Stimulated activated naive CD4-positive, alpha-beta T cell (primary cell): ENCODE measurements at places on chromosomes 3 and 15.
A peak's percentile ranks its signal among the peaks of the same experiment; 100 is the strongest.

GRCh38 chr15:38479756-38480155, 25.8 kb downstream of the FAM98B start:
- DNase-seq = no peak

DNA sequence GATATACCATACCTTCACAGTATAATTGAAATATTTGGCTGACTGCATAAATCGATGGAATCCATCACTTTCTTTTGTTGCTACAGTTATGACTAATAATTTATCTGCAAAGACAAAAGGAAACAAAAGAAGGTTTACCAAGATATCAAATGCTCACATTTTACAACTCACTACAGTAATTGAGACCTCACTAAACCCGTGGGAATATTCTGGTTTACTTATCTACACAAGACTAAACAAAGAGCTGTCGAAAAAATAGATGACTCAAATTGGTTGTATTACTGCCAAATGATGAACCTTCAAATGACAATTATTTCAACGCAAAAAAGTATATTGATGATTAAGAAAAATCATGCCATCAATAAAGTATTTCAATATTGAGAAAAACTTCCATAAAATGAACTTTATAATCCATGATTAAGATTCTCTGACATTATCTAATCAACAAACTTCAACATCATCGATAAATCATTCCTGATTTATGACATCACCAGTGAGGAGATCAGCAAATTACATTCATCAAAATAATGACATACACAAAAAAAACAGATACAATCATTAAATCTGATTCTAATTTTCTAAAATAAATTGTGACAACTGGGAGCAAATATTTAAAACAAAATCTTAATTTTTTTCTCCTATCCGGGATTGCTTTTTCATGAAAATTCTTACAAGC, 36.7 kb downstream of the PLOD2 start:
- DNase-seq = no peak

DNA sequence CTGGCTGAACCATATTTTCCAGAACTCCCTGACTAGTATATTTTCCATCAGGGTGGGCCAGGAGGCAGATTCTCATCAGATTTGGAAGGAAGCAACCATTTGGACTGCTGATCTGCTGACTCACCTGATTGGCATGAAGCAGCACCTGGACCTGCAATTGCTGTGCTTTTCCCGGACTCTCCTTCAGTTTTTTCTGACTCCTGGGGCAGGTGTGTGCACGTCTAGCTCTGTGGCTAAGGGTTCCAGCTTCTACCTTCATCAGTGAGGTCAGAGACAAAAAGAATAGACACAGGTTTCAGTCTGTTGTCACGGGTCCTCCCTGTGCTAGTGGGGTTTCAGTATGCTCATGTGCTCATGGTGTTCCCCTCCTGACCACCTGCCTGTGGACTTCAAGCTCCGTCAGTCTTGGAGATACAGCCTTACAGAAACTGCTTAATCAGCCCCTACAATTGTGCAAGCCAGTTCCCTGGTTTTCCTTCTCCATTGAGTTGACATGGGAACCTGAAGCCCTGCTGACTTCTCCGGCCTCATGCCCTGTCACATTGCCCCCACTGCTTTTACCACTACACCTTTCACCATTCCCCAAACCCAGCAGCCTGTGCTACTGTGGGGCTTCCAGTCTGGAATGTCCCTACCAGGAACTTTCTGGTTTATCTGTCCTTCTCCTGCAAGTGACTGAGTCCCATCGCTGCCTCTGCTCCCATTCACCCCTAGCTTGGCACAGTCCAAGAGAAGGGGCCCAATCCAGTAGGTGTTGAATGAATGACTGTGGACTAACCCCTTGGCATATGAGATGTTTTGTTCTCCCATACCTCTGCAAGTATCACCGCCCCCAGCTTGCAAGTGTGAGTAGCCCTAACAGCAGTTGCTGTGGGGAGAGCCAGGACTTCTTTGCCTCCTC, 31.7 kb downstream of the HMCES start:
- DNase-seq = no peak

GRCh38 chr3:69085833-69086722, 1.3 kb downstream of the ARL6IP5 start:
- peak; percentile 33 for DNase-seq

DNA sequence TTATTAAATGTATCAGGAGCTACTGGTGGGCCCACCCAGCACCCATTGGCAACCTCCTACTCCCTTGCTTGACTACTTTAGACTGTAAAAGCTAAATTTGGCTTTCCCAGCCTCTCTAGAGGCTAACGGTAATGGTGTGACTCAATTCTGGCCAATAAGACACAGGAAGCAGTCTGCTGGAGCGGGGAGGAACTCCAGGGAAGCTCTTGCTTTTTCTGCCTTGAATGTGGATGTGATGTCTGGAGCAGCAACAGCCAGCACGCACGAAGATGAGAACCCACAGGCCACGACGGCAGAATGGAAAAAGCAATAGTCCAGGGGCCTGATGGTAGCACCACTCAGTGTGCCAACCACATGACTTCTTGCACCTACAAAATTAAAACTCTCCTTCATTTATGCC, 39.9 kb downstream of the RAB6B start:
- DNase-seq = no peak

- DNase-seq = no peak
Measured at GRCh38 chr15:92611995-92612745, 43.4 kb downstream of the FAM174B start.

DNA sequence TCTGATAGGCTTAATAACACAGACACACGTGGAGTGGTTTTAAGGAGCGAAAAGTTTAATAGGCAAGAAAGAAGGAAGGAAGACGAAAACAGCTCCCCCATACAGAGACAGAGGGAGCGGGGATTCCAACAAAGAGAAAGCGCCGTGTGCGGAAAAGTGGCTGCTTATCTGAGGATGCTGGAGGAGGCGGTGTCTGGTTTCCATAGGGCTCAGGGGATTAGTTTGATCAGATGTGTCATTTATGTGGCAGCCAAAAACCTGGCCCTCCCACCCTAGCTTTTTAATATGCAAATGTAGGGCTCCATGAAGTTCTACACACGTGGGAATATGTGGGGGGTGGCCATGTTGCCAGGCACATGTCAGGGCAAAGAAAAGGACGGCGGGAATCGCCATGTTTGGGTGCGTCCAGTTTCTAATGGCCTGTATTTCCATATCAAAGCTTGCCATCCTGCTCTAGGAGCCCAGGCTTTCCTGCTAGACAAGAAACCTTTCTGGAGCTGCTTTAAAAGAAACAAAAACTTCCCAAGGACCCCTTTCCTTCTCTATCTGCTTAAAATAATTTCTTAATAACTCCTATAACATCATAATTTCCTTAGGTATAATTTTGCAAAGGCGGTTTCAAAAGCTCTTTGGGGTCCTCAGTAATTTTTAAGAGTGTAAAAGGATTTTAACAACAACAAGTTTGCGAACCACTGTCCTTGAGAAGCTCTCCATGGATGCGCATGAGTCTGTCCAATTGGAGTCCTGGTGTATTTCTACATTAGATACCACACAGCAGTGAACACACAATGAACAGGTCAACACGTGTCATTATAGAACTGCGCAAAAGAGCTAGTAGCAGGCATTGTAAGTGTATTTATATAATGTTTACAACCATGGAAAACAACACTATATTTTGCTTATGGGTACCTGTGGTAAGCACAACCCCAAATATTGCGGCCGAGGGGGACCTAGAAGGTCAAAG, 622 bp upstream of the ZNF589 start:
- no peak for DNase-seq

- no peak for DNase-seq
Measured at GRCh38 chr3:119800844-119801243, 18.9 kb downstream of the NR1I2 start.

- no peak for DNase-seq
Measured at GRCh38 chr3:129065720-129066073, 5.1 kb downstream of the GP9 start.
